Cortex of kidney (tissue), 1 donor: ENCODE measurements at places on chromosomes 2 and 18.

- no peak for DNase-seq
Measured at GRCh38 chr2:121089166-121089510, 195.9 kb downstream of the TFCP2L1 start.

DNA sequence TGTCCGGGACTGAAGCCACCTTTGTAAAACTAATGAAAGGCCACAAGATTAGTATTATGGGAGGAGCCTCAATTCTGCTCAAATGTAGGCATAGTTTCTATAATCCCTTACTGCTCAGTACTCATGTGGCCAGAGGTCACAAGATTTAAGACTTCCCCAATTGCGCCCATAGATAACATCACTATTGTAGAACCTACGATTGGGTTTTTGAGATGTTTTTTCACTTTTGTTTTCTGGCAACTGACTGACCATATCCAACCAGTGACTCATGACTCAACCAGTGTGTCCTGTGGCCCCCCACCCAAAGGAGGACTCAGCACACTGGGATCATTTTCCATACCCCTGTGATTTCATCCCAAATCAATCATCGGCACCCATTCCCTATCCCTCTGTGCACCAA, 15.2 kb upstream of the TSPYL6 start:
- DNase-seq: no peak

DNA sequence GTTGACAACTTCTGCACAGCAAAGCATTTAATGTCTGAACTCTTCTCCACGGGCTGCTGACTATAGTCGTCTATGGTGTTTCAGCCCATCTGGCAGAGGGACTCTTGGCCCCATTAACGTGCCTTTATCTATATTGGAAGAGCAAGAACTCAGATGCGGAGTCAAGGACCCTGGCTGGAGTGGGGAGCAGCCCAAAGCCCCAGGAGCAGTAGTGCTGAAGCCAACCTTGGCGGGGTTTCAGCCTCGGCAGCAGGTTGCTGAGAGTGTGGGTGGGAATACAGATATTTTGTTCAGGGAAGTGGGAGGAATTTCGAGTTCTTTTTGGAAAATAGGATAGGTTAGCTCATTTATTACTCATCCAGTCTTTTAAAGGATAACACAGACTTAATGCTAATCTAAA, 34.2 kb downstream of the TMEM17 start:
- DNase-seq: no peak

DNA sequence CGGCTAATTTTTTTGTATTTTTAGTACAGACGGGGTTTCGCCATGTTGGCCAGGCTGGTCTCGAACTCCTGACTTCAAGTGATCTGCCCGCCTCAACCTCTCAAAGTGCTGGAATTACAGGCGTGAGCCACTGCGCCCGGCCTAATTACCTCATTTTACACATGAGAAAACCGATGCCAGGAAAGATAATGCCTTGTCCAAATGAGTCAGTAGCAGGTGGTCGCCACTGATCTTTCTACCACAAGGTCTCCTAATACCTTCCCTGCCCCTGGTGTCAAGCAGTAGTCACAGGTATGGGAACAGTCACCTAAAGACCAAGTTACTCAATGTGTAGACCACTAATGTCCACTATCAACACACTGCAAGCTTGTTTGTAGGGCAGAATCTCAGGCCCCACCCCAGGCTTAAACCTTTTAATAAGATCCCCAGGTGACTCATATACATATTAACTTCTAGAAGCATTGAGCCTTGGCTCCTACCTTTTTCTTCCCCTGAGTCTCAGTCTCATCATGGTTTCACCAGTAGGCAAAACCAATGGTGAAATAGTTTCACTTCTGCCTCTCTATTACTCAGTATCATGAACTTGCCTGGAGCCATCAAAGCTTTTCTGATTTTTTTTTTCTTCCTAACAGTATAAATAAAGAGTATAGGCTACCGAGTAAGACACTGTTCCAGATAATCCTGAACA, 6.9 kb upstream of the EPB41L5 start:
- no peak for DNase-seq

- no peak for DNase-seq
Measured at GRCh38 chr2:170493426-170494097, 221.6 kb upstream of the SP5 start.

GRCh38 chr2:178811901-178812300, 4.7 kb upstream of the TTN start:
- no peak for DNase-seq
